Esophagus muscularis mucosa (tissue), 4 donors: ENCODE measurements at places on chromosomes 2 and 18. TPM values are rescaled to one million over a fixed set of nuclear protein-coding genes. Genes with fewer than 3 reads are reported as not detected.

- no peak overlapping the region for H3K27ac ChIP-seq
- DNase-seq, result no peak
- H3K27me3 ChIP-seq, result no peaks in the 10 kb centered on the region
- no peaks in the 10 kb centered on the region for H3K4me1 ChIP-seq
- H3K4me3 ChIP-seq, result no peak overlapping the region
These were observed 65.2 kb upstream of the CRIM1 start for GRCh38 chr2:36290306-36290856.

DNA sequence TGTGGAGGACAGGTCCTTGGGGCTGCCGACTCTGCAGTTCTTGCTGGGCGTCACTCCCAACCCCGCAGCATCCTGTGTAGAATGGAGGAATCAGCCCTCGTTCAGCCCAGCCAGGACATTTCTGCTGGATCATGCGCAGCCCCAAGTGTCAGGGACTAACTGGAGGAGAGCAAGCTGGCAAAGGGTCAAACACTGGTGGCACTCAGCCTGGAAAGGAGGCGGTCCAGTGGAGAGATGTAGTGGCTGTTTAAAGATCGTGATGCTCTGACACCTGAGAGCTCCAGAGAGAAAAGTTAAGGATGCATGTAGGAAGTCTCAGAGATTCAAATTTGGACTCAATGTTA is 63.6 kb upstream of the SH3RF3 start:
- DNase-seq, result peak; percentile 83
- H3K4me1 ChIP-seq, result peaks cover 24% of the 10 kb centered on the region
- no peak overlapping the region for H3K27ac ChIP-seq
- no peak overlapping the region for H3K4me3 ChIP-seq
- H3K36me3 ChIP-seq, result no peaks in the 10 kb centered on the region

DNA sequence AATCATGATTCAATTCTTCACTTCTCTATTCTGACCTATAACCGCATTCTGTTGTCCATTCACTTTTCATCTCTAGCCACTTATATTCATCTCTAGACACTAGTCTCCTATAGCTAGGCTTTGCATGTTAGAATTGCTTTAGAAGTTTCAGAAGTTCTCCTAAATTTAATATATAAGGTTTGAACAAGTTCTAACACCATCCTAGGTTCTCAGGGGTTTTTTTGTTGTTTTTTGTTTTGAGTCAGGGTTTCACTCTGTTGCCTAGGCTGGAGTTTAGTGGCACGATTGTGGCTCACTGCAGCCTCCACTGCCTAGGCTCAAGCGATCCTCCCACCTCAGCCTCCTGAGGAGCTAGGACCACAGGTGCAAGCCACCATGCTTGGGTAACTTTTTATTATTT is 19.9 kb downstream of the WDSUB1 start:
- no peak for DNase-seq
- H3K27ac ChIP-seq, result no peak overlapping the region
- no peaks in the 10 kb centered on the region for H3K4me1 ChIP-seq
- H3K4me3 ChIP-seq, result no peak overlapping the region
- H3K27me3 ChIP-seq, result no peaks in the 10 kb centered on the region

VWC2L gene
- 0.11 TPM for total RNA-seq
